ENCODE measurements at places on chromosomes 3 and 15.

DNA sequence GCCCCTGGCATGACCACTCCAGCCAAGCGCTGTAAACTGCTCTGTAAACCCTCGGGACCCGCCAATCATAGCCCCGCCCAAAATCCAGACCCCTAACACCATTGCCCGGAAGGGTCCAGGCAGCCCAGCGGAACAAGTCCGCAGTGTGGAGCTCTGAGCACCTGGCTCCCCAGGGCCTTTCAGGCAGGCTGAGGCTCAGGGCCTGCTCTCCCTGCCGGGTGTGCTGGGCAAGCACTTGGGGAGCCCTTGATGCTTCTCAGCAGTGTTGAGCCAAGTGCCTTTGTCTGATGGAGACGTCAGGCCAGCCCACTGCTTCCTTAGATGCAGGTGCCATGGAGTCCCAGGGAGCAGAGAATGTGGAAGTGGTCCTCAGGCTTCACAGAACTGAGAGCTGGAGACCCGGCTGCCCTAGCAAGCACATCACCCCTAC lies 106.2 kb downstream of the TLE3 start:
- no peak for DNase-seq

DNA sequence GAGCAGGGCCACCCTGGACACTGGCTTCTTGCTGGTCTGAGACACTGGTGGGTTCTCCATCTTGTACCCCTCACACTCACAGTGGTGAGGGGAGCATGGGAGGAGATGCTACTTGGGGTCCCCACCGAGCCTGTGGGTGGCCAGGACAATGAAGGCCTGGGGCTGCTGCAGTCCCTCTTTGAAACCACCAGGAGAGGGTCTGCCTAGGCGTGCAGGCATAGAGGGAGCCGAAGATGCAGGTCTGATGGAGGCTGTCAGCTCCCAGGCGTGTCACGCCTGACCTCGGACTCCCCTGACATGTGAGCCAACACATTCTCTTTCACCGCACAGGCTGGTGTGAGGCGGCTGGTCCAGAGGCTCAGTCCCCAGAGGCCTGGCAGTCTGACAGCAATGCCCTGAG lies 39.1 kb downstream of the NIPA2 start:
- DNase-seq: no peak

DNA sequence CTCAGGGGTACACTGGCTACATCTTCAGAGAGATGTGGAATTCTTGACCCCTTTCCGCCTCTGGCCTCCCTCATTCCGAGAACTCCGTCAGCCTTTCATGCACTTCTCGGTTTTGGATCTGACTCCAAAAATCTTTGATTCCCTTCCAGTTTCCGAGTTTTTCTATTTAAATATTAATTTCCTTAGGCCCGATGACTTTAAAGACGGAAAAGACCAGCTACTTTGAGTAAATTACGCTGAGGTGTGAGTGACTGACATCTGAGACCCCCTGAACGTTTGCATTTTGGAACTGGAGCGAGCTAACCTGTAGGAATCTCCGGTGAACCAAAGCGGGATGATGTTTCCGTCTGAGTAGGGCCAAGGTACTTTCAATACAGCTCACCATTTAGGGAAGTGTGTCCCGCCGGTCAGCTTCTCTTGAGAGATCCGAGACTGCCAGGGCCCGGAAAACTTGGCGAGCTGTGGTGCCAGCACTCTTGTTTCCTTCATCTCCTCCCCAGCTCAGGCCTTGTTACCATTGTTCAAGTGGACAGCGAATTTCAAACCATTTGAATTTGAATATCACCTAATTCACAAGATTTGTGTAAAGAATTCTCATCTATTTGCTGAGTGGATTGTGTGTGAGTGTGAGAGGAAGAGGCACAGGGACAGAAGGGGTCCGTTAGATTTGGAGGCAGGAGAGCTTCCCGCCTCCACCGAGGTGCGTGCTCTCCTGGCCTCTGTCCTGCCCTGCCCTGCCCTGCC lies 5.4 kb downstream of the SOX14 start:
- no peak for DNase-seq

DNA sequence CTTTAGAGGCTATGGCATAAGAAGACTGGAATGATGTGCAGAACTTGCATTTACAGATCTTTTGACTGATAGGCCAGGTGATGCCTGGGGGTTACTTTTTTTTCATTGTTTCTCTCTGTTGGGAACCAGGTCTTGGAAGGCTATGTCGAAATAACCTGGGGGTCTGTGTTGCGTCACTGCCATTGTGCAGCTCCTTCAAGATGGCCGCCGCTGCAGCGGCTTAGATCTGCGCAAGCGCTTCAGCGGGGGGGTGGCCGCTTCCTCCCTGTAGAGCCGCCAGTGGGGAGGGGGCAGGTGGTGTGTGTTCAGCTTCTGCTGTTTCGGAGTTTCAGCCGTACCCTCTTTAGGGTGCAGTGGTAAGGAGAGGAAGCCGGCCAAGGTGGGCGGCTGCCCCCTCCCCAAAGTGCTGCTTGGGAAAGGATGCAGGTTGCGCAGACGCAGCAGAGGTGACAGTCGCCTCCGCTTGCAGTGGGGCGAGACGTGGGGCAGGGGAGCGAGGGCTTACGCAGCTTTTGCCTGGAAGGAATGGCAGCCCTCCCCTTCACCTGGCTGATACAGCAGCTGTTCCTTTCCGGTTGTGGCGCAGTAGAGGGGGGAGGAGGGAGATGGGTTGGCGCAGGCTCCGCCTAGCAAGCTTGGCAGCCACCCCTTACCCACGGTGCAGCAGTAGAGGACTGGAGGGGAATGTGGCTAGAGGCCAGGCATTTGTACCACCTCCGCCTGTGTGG lies 1.5 kb downstream of the SNRPN start:
- DNase-seq: peak; percentile 24

Measured in fibroblast of skin of left biceps (primary cell).